ENCODE measurements at places on chromosomes 1 and 21.
A peak's percentile ranks its signal among the peaks of the same experiment; 100 is the strongest.

DNA sequence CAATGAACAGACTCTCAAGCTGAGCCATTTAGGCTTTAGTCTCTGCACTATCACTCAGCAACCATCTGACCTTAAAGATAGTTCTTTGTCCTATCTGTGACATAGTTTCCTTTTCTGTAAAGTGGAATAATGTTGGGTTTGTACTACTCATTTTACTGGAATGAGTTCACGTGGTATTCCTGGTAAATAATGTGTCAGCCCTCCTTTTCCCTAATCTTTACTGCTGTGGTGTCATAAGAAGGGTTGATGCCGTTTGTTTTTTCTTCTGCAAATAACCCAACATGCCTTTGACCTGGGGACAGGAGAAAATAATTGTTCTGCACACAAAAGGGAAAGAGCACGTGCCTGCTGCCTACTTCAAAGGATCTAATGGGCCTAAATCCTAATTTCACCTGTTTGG, 297.8 kb downstream of the BRINP3 start:
- peak; percentile 50 for DNase-seq

- no peak for DNase-seq
These were observed 2.2 kb upstream of the PDZK1IP1 start for GRCh38 chr1:47191940-47192457.

- peak; percentile 75 for DNase-seq
These were observed 36.1 kb downstream of the L1TD1 start for GRCh38 chr1:62230718-62231117.

DNA sequence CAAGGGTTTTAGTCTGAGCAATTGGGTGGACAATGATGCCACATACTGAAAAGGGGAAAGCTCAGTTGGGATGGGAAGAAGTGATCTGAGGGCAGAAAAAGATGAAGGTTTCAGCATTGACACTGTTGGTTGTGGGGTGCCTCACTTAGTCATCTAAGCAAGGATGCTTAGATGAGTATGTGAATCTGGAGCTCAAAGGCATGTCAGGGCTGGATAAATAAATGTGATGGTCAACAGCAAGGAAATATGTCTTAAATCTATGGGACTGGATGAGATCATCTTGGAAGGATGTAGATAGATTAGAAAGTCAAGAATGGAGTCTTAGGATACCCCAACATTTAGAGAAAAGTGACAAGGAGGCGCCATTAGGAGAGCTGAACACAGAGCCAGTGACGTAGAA, 114.6 kb downstream of the ZBTB18 start:
- DNase-seq: no peak

DNA sequence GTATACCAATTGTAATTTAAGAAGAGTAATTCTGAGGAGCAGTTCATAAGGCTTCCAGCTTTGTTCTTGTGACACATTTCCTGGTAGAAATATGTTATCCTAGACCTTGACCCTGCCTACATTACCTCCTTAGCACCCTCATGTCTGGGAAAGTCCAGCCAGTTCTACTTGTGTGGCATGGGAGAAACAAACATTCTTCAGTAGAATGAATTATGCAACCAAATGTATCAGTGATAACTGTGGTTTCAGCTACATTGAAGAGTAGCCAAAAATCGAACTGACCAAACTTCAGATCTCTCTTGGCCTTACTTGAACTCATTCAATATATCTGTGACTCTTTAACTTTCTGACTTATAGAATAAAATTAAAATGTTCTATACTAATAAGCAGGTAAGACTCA, 308.1 kb upstream of the LYPLAL1 start:
- peak; percentile 52 for DNase-seq

DNA sequence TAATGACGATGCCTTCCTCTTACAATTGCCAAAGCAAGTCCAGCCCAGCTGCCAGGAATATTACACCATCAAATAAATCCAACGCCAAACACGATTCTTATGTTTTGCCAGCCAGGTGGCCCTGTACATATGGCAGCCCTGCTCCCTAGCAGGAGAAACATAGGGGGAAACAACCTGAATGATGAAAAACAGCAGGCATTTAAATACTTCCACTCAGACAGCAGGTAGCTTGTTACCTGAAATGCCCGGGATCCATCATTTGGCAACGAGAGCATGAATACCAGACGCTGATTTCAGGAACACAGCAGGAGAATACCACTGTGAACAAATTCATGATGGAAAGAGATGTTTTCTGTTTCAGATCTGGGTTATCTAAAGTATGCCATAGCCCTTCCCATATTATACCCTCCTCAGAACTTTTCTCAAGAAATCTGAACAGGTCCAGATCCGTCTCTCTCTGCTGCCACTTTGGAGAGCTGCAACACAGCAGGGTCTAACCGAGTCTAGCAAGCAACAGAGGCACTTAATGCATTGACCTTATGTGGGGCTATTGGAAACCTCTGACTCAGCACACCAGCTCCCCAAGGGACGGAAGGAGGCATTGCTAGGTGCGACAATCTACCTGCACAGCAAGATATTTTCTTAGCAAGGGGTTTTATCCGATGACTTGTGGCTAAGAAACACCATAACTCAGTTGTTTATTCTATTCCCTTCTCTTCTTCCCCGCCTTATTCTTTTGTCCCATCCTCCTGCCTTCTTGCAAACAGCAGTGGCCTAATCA, 166.3 kb downstream of the BARHL2 start:
- DNase-seq: no peak

GRCh38 chr1:237309595-237310118, 267.7 kb downstream of the RYR2 start:
- no peak for DNase-seq

DNA sequence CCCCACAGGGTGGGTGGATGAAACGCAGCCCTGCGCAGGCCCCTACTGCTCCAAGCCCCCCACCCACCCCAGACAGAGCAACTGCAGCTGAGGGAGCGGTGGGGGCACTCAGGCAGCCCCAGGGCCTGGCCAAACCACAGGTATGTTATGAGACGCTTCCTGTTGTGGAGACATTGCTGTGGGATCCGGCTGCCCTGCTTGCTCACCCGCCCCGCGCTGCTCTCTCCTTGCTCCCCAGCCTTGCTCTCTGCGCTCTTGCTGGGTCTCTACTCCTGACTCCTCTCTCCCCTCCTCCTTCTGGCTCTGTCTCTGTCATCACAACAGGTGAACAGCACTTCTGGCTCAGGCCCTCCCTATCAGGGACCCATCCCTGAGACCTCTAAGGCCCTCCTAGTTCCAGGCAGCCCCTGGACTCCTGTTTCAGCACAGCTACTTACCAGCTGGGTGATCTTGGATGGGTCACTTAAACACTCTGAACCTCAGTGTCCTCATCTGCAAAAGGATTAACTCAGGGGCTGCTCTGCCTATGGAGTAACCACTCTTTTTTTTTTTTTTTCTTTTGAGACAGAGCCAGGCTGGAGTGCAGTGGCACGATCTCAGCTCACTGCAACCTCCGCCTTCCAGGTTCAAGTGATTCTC, 15.9 kb downstream of the COL8A2 start:
- peak; percentile 82 for DNase-seq

DNA sequence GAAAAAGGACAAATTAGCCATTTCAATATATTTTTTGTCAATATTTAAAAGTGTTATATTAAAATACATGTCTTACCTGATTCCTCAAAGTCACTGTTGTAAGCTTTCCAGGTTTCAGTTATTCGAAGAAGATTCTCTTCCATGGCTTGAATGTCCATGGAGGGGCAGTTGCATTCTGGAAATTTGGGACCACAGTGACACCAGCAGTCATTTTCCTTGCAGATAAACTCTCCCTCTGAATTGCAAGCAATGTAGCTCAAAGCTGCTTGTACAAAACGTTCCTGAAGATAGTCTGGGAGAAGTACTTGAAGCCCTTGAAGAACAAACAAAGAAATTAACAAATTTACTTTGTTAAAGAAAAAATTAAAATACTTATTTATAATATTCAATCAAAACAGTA, 251.7 kb downstream of the BRINP3 start:
- DNase-seq: no peak

- DNase-seq: no peak
These were observed 39.5 kb downstream of the TRPM2 start for GRCh38 chr21:44392916-44393315.

DNA sequence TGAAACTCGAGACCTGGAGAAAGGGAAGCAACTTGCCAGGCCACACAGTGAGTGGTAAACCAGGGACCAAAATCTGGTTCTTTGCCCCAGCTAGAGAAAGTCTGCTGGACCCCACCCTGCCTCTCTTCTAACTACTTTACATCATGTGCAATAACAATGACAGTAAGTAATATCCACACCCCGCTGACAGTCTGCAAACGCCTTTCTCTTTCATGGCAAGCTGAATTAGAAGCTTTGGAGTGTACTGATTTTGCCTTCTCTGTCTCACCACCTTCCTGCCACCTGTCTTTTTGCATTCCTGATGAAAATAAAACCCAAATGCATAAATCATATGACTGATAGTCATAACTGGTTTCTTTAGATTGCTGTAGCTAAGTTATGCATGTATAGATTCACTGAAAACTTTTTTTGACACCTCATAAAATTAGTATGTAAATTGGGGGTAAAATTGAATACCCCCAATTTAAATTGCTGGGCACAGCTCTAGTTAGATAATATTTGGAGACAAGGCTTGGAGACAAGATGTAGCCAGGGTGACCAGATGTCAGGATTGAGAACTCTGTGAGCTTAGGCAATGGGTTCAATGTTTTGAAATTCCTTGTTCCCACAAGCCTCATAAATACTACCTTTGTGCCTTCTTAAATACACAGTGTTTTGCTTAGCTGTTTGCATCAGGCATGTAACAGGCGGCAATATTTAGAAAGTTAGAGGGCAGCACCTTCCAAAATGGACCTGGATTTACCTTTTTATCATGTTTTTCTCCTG, 73.5 kb downstream of the ST6GALNAC5 start:
- DNase-seq: no peak

- DNase-seq: no peak
These were observed 130.2 kb downstream of the DUSP10 start for GRCh38 chr1:221611656-221612046.

DNA sequence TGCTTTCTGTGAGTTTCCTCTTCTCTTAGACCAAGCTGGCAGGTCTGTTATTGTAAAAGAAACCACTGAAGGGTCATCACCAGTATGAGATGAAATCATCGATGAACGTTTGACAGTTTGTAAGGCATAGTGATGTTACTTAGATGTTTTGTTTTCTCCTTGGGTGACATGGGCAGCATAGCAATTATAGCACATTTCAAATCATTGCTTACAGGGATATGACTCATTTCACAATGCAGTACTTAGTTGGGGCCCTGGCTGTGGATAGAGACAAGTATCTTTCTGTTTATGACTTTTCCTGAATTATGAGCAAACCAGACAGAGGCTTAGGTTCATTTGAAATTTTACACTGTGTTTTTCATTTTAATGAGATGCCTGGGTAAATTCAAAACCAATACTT, 313.0 kb downstream of the RWDD3 start:
- DNase-seq: no peak

DNA sequence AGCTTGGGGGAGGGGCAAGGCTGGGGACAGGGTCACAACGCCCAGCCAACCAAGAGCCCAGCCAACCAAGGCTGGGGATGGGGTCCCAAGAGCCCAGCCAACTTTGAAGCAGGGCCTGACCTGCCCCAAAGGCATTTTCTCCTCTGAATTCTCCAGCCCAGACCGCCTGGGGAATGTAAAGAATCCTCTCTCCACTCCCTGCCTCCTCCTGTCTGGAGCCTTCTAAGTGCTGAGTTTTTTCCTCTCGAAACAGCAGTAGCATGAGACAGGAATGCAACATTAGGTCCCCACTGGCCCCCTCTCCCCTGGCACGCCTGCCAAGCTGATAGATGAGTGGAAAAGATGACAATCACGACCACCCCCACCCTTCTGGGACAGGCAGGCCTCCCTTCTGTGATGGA, 17.0 kb downstream of the C1orf198 start:
- DNase-seq: peak; percentile 78

- no peak for DNase-seq
These were observed 167.4 kb upstream of the PRMT6 start for GRCh38 chr1:106889059-106889458.

DNA sequence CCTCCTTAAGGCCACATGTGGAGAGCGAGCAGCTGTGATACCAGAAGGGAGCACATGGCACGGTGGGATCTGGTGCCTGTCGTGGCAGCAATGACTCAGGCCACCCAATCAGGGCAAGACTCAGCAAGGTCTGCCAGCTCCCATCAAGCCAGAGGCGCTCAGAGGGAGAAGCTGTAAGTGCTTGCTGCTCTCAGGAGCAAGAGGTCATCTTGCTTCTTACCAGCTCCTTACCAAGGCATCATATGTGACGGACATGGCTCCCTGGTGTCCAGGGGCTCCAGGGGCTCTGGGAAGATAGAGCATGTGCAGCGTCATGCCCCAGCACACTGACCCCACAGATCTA, 72.9 kb downstream of the ITPKB start:
- DNase-seq: no peak

- DNase-seq: peak; percentile 96
These were observed 51.9 kb upstream of the LPAR3 start for GRCh38 chr1:84944767-84945486.

- DNase-seq: no peak
These were observed 105.3 kb upstream of the CLDN14 start for GRCh38 chr21:36584980-36585940.

DNA sequence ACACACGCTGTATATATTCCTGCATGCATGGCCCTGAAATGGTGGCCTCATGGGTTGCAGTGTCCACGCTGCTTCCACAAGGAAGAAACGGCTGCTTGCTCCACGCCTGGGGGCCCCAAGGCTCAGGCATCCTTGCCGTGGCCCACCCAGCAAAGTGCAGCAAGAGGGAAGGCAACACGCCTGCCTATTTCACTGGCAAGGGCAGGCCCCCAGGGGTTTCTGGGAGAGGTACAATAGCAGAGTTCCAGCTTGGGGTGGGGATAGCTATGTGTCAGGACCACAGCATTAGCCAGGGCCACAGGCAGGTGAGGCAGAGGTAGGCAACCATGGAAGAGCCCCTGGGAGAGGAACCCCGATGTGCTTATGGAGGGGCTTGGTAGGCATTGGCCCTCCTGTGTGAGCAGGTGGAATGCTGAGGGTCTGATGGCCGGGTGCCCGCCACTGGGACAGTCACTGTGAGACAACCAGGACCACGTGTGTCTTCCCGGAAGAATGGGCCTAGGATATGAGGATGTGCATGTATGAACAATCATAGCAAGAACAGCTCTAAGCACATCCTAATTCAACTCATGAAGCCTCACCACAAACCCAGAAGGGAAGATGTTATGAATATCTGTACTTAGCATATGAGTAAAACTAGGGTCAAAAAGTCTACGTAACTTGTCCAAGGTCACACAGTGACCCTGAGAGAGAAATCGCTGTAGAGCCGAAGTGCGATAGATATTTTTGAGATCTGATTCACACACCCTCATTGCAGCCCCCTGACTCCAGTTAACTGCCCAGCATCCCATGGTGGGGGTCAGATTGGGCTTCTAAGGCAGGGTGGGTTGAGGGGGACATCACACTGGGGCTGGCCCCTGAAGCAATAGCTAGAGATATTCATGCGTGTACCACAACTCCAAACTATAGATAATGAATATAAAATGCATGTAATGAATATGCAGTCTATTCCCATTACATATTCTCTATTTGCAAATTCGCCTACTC, 11.8 kb downstream of the TFF2 start:
- no peak for DNase-seq

DNA sequence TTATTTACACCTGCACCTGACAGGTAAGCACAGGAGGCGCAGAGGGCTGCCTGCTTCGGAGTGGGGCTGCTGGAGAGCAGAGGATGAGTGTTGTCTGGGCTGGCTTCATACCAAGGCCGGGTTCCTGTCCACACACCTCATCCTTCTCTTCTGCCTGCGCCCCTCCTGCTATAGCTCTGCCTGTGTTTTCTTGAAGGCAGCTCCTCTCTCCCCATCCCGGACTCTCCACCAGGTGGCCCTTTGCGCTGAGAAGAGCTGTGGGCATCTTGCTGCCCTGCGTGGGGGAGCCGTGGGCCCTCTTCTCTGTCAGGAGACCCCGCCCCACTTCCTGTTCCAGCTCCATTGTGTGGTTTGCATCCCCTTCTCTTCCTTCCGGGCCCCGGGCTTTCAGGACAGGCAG, 35.0 kb downstream of the ARHGEF10L start:
- DNase-seq: no peak

Measured in astrocyte of the spinal cord (primary cell).